ENCODE measurements at places on chromosomes 6 and 20. TPM values are rescaled to one million over a fixed set of nuclear protein-coding genes. Genes with fewer than 3 reads are reported as not detected.

Gene FAM209B
- total RNA-seq = 0.81 TPM

Gene SLC16A10
- 7.9 TPM for total RNA-seq

Gene FERMT1
- 1.3 TPM for total RNA-seq

Gene PBOV1
- not detected for total RNA-seq

Gene TRIM26
- 38.6 TPM for total RNA-seq

Gene VIP
- not detected for total RNA-seq

- no peak overlapping the region for H3K27ac ChIP-seq
- no peaks in the 10 kb centered on the region for H3K4me1 ChIP-seq
- DNase-seq = no peak
- H3K27me3 ChIP-seq = no peaks in the 10 kb centered on the region
- H3K36me3 ChIP-seq = no peaks in the 10 kb centered on the region
These were observed 24.8 kb upstream of the AMD1 start for GRCh38 chr6:110849781-110850180.

- H3K4me1 ChIP-seq = peaks cover 10% of the 10 kb centered on the region
- no peak overlapping the region for H3K27ac ChIP-seq
- no peak overlapping the region for H3K4me3 ChIP-seq
- no peaks in the 10 kb centered on the region for H3K27me3 ChIP-seq
- DNase-seq = no peak
These were observed 105.7 kb upstream of the SNX9 start for GRCh38 chr6:157717340-157717748.

GRCh38 chr20:25579081-25579770, 6.1 kb downstream of the NINL start:
- no peak for DNase-seq
- no peak overlapping the region for H3K4me3 ChIP-seq
- H3K27me3 ChIP-seq = no peaks in the 10 kb centered on the region

DNA sequence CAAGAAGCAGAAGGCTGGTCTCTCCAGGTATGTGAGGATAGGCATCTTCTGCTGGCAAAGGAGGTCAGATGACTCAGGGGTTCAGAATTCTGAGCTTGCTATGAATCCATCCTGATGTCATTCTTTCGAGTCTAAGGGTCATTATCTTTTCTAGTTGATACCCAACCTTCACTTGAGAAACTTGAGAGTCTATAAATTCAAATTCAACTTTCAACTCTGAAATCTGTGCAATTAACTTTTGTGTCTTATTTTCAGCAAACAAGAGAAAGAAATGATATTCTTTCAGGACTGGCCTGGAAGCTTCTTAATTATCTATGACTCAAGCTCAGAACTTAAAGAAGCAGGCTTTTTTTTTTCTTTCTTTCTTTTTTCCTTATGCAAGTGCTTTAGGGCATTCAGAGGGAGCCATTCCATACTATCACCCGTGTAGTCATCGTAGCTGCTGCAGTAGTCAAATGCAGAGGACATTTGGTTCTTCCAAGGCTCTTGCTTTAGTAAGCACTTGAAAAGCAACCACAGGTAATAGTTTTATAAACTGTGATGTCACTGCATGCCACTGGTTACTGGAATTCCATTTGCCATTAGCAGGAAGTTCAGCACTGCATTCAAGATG, 93.0 kb downstream of the ADTRP start:
- H3K27me3 ChIP-seq = no peaks in the 10 kb centered on the region
- no peak overlapping the region for H3K27ac ChIP-seq
- H3K4me1 ChIP-seq = no peaks in the 10 kb centered on the region
- DNase-seq = peak; percentile 9
- H3K36me3 ChIP-seq = no peaks in the 10 kb centered on the region
- H3K4me3 ChIP-seq = no peak overlapping the region

DNA sequence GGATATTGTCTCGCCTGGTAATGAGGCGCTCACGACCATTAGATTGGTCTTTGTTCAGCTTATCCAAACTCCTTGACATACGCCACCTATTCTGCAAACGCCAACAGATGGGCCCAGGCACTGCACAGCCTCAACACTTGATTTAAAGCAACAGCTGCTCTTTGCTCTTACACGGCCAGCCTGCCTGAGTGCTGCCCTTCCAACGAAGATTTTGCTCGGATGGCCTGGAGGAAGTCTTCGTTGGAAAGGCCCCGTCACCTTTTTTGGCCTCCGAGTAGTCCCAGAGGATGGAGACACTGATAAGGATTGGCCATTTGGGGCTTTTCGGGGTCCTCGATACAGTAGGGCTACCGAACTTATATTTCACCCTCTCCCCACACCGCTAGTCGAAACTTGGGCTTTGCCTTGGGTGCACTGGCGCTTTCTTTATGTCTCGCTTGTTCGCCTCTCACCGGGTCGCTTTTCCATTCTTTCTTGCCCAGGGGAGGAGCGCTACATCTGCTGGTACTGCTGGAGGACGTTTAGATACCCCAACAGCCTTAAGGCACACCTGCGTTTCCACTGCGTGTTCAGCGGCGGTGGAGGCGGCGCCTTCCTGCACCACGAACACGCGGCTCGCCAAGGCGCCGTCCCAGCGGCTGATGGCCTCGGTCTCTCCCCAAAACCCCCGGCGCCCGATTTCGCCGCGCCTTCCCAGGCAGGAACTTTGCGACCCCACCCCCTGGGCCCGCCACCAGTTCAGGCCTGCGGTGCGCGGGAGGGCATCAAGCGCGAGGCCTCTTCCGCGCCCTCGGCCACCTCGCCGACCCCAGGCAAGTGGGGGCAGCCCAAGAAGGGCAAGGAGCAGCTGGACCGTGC, 6.1 kb downstream of the PRDM13 start:
- H3K36me3 ChIP-seq = no peaks in the 10 kb centered on the region
- DNase-seq = no peak
- peaks cover 63% of the 10 kb centered on the region for H3K27me3 ChIP-seq
- peaks cover 10% of the 10 kb centered on the region for H3K4me1 ChIP-seq

GRCh38 chr20:45860560-45861220, 3.3 kb downstream of the ZSWIM3 start:
- H3K4me1 ChIP-seq = peaks cover 5% of the 10 kb centered on the region
- H3K27me3 ChIP-seq = no peaks in the 10 kb centered on the region
- no peaks in the 10 kb centered on the region for H3K36me3 ChIP-seq
- H3K4me3 ChIP-seq = no peak overlapping the region
- H3K27ac ChIP-seq = no peak overlapping the region

GRCh38 chr6:137869549-137870307, 2.7 kb downstream of the TNFAIP3 start:
- no peaks in the 10 kb centered on the region for H3K36me3 ChIP-seq
- H3K4me3 ChIP-seq = no peak overlapping the region
- peaks cover 12% of the 10 kb centered on the region for H3K4me1 ChIP-seq
- no peak overlapping the region for H3K27ac ChIP-seq
- DNase-seq = no peak
- H3K27me3 ChIP-seq = peaks cover 67% of the 10 kb centered on the region

- no peak overlapping the region for H3K4me3 ChIP-seq
- no peak overlapping the region for H3K27ac ChIP-seq
- peaks cover 9% of the 10 kb centered on the region for H3K4me1 ChIP-seq
- DNase-seq = no peak
- H3K27me3 ChIP-seq = no peaks in the 10 kb centered on the region
- H3K36me3 ChIP-seq = no peaks in the 10 kb centered on the region
These were observed 246.7 kb downstream of the MAFB start for GRCh38 chr20:40442181-40442963.

DNA sequence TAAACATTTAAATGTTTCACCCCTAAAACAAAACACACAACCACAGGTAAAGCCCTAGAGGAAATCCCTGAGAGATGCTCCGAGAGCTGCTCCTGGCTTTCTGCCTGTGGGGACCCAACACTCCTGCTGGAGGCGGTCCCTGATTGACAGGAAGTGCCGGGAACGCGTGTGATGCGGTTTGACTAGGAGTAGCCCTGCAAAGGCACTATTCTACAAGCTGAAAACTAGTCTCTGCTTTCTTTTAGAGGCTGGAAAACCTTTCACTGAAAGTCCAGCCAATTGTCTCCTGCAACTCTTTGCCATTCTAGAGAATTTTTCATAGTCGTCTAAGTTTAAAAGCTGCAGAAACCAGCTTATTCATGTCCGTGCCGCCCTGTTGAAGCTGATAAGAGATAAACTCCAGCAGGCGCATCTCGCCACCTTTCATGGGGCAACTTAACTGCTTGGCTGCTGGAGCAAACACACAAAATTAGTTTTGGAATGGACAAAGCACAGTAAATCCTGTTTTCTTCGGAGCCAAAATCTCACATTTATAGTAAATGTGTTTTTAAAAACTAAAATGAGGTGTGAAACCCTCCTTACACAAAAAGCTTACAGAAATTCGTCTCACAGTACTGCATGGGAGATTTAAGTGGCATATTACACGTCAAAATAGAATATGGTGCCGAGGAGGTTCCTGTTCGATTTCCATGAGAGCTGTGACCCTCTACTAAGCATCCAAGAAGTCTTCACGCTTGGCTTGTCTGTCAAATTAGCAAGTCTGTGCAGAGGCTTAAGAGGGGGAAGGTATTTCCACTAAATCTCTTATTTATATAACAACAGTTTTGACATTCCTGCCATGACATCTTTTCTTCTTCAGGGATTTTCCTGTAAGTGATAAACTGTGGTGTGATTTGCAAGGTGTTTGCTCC, 46.9 kb downstream of the DACT2 start:
- DNase-seq = no peak
- no peaks in the 10 kb centered on the region for H3K27me3 ChIP-seq
- no peak overlapping the region for H3K4me3 ChIP-seq
- no peaks in the 10 kb centered on the region for H3K36me3 ChIP-seq

DNA sequence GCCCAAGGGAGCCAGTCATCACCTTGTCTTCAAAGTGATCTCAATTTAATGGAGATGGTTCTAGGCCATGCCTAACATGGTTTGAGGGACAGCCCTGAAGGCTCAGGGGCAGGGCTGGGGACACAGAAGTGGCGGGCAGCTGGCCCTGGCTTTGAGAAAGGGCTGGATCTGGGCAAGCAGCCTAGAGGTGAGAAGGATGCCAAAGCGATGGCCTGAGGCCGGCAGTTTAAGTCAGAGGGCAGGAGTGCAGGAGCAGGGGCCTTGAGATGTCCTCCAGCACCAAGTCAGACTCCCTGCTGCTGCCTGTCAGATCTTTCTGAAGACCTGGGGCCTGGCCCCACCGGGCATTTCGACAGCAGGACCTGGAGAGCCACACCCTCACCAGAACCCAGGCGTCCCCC, 28.4 kb upstream of the APMAP start:
- DNase-seq = no peak
- H3K36me3 ChIP-seq = no peaks in the 10 kb centered on the region
- H3K27me3 ChIP-seq = no peaks in the 10 kb centered on the region
- no peak overlapping the region for H3K27ac ChIP-seq

DNA sequence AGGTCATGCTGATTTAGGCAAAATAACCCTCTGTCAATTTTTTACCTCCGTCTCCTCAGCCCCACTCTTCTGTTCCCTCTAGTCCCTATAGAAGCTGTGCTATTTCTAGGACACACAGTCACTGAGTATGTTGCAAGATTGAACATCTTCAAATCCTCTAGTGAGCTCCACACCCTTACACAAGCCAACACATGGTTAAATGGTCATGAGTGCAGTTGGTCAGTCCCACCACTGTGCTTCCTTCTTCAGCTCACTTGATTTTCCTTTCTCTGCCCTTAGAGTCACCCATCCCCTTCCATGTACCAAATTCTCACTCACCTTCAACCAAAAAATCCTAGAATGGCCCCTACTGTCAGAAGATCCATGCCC, 48.2 kb upstream of the F13A1 start:
- no peak overlapping the region for H3K4me3 ChIP-seq
- no peak overlapping the region for H3K27ac ChIP-seq
- DNase-seq = no peak
- peaks cover 8% of the 10 kb centered on the region for H3K27me3 ChIP-seq
- no peaks in the 10 kb centered on the region for H3K4me1 ChIP-seq

GRCh38 chr6:52416629-52417151, 3.5 kb upstream of the EFHC1 start:
- no peaks in the 10 kb centered on the region for H3K36me3 ChIP-seq
- H3K4me1 ChIP-seq = peaks cover 28% of the 10 kb centered on the region
- DNase-seq = peak; percentile 80
- H3K27ac ChIP-seq = peak overlapping the region; percentile 18
- no peaks in the 10 kb centered on the region for H3K27me3 ChIP-seq

DNA sequence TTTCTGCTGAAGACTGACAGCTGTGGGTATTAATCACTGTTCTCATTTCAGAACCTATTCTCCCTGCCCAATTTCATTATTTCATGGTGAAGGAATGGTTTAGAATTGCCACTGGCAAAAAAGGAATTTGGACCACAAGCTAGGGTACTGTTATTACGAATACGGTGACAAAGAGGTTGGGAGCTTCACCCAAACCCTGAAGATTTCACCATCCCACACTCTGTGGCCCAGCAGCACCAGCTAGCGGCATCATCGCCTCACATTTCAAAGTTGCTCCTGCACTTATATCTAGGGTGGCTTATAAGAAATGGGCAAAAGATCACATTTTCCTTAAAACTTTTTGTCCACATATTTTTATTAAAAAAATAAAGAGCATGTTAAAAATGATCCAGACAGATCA, 236.1 kb downstream of the SYNDIG1 start:
- H3K27me3 ChIP-seq = no peaks in the 10 kb centered on the region
- peaks cover 18% of the 10 kb centered on the region for H3K4me1 ChIP-seq
- no peak overlapping the region for H3K4me3 ChIP-seq
- no peak for DNase-seq
- no peak overlapping the region for H3K27ac ChIP-seq
- H3K36me3 ChIP-seq = no peaks in the 10 kb centered on the region

DNA sequence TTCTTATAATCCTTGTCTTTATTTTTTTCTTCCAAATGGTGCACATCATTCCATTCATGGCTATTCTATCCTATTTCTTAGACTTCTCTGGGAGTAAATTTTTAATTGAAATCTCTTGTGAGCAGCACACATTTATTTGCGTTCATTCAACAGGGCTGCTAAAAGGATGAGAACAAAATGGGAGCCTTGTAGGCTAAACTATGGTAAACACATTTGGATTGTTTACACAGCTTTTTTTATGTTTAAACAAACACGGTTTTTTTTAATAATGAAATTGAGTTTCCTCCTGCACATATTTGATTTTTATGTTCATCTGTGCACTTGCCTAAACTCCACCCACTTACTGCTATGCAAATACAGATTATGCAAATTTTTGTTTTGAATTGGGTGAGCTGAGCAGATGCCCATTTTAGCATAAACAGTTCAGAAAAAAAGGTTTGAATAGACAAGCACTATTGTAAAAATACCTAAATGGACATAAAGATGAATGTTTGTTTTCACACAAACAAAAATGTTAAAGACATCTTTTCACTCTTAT, 92.0 kb downstream of the OLIG3 start:
- no peak overlapping the region for H3K4me3 ChIP-seq
- no peak overlapping the region for H3K27ac ChIP-seq
- no peaks in the 10 kb centered on the region for H3K4me1 ChIP-seq
- no peak for DNase-seq

GRCh38 chr6:159450815-159451465, 242.1 kb downstream of the SOD2 start:
- H3K4me1 ChIP-seq = no peaks in the 10 kb centered on the region
- DNase-seq = no peak
- no peaks in the 10 kb centered on the region for H3K36me3 ChIP-seq
- H3K27ac ChIP-seq = no peak overlapping the region
- H3K27me3 ChIP-seq = no peaks in the 10 kb centered on the region

DNA sequence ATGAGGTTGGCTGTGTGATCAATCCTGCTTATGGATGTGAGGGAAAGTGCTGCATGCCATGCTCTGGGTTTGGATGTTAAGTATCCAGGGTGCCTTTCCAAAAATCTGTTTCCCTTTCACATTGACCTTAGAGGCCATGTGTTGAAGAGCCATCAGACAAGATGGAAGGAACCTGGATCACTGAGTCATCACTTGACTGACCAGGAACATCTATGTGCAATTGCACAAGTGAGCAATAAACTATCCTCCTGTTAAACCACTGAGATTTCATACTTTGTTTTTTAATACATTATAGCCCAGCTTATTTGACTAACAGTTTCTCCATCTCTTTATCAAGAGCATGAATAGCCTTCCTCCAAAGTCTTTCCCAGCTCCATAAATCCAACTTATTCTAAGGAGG, 17.8 kb upstream of the TMEM14A start:
- no peak for DNase-seq
- H3K36me3 ChIP-seq = no peaks in the 10 kb centered on the region
- no peak overlapping the region for H3K27ac ChIP-seq
- H3K4me3 ChIP-seq = no peak overlapping the region
- no peaks in the 10 kb centered on the region for H3K27me3 ChIP-seq
